Type B pancreatic cell (in vitro differentiated cells): ENCODE measurements at places on chromosomes 3 and 15. TPM values are rescaled to one million over a fixed set of nuclear protein-coding genes. Genes with fewer than 3 reads are reported as not detected.

WNT5A gene
- total RNA-seq = 62.0 and 99.3 TPM in 2 replicates

SGO1 gene
- total RNA-seq = 8.1 and 18.8 TPM in 2 replicates

PLSCR4 gene
- total RNA-seq = 3.4 and 6.0 TPM in 2 replicates

GCSAM gene
- total RNA-seq = not detected in 2 replicates

BRPF1 gene
- total RNA-seq = 22.6 and 28.0 TPM in 2 replicates

RBPMS2 gene
- 6.4 and 19.7 TPM in 2 replicates for total RNA-seq

TRIM59 gene
- total RNA-seq = 13.8 and 28.1 TPM in 2 replicates

DGKG gene
- 1.5 and 11.6 TPM in 2 replicates for total RNA-seq
